AG04450 (cell line): ENCODE measurements at places on chromosomes 6 and 20. TPM values are rescaled to one million over a fixed set of nuclear protein-coding genes. Genes with fewer than 3 reads are reported as not detected.

Gene SIRT5
- polyA plus RNA-seq = 5.3 and 5.4 TPM in 2 replicates

- peak; percentile 43 for DNase-seq
Observed at GRCh38 chr6:157823528-157824370, 703 bp downstream of the SNX9 start.

DNA sequence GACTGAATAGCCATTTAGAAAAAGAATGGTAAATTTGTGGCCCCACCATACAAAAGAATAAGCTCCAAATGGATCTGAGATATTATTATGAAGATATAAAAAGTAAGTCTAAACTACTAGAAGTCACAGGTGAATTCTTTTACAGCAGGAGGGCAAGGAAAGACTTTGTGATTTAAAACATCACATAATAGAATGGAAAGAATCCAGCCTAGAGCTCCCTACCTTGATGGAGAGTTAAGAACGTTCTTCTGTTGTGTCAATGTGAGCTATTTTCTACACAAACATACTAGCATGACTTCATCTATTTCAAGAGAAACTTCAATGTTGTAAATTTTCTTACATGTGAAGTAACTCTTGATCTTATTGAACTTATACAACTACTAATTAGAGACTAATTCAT lies 100.0 kb upstream of the NRSN1 start:
- DNase-seq = no peak

DNA sequence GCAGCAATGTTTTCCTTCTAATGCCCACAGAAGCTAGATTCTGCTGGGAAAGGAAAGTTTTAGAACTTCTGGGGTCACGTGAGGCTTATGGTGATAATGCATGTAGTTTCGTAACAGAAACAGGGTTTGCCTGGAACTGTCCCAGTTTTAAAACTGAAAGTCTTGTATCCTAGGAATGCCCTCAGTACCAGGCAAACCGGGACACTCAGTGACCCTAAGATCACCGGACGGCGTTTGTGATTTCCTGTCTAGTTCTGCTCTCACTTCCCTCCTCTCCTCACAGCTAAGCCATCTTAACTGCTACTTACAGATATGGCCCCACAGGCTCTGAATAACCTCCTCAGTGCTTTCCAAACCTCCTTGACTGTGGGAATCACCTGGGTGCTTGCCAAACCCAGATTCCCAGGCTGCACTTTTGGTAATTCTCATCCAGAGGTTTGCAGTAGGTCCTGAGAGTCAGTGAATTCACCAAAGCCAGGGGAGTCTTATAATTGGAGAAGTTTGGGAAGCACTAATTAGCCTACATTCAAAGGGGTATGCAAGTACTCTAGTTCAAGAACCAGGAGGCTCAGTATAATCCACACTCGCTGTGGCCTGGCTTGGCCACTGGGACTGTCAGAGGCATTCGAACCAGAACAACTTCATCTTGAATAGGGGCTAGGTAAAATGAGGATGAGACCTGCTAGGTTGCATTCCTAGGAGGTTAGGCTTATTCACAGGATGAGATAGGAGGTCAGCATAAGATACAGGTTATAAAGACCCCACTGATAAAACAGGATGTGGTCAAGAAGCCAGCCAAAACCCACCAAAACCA lies 231.6 kb upstream of the MYLIP start:
- DNase-seq = no peak

- no peak for DNase-seq
Observed at GRCh38 chr20:50728486-50728980, 2.8 kb upstream of the PARD6B start.

GRCh38 chr6:88183471-88183870 lies 17.3 kb upstream of the CNR1 start:
- no peak for DNase-seq

DNA sequence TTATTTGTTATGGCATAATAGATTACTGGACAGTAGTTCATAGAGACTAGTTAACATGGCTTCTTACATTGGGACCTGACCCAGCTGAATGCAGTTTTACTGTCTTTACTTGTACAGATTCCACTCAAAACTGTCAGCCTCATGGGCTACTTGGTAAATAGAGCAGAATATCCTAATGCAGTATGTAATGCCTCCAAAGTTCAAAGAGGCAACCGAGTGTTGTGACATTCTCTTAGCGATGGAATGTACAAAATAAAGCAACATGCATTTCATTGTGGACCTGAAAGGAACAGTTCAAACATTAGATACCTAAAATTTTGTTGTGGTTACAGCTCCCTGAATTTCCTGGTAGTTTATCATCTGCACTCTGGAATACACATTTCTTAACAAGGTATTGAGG lies 29.1 kb upstream of the RGS17 start:
- no peak for DNase-seq

Gene CFAP206
- 0.11 TPM in 1 of 2 replicates, not detected in the other for polyA plus RNA-seq

Gene TNFRSF6B
- 2.5 and 5.2 TPM in 2 replicates for polyA plus RNA-seq

GRCh38 chr6:25743868-25744267 lies 10.7 kb upstream of the SLC17A4 start:
- no peak for DNase-seq
